Omental fat pad (tissue), 4 donors: ENCODE measurements at places on chromosomes 5 and 9.
A peak's percentile ranks its signal among the peaks of the same experiment; 100 is the strongest.

GRCh38 chr5:59103303-59103702, 520.4 kb downstream of the RAB3C start:
- no peak for DNase-seq

DNA sequence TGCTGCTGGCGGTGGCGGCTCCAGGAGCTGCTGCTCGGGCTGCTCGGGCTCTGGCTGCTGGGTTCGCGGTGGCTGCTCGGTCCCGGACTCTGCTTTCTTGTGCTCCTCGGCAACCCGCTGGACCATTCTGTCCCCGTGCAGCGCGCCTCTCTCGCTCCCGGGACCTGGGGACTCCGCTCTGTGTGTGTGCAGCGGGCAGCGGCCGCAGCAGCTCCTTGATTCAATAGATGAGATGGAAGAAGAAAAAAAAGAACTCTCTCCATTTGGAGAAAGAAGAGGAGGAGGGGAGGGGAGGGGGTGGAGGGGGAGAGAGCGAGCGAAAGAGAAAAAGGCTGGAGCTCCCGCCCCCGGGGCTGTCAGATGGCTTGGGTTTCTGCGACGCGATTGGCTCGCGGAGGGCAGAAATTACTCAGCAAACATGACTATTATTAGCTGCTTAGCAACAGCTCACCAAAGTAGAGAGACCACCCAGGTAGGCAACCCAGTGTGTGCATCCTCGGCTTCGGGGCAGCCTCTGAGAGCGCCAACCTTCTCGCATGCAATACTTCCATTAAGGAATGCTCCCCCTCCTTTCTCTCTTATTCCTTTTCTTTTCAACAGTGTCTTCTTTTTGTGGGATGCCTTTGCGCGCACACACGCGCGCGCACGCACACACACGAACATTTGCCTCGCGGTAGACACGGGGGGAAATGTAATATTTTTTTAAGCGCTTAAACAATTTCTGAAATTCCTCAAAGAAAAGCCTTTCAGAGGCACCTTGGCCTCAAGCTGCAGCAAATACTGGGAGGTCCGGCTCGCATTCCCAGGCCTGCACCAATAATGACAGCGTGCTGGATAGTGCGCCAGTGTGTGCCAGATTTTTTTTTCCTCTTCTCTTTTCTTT, 7.6 kb downstream of the PTCH1 start:
- DNase-seq: peak; percentile 64

DNA sequence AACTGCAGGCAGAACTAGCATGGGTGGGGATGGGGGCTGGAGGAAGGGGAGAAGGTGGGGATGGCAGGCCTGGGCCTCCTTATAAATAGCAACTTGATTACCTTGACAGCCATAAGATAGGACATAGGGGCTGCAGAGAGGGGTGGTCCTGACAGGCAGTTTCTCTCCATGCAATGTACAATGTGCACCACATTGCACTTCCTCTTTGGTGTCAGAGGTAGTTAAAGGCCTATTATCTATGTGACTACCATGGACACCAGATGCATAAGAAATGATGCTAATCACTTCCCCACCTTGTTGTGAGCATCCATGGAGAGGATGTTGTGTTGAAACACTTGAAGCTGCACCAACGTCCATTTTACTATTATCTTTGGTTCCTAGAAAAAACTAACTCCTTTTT, 20.2 kb upstream of the SUB1 start:
- no peak for DNase-seq

- no peak for DNase-seq
These were observed 454.3 kb downstream of the TLE1 start for GRCh38 chr9:81234924-81235610.

DNA sequence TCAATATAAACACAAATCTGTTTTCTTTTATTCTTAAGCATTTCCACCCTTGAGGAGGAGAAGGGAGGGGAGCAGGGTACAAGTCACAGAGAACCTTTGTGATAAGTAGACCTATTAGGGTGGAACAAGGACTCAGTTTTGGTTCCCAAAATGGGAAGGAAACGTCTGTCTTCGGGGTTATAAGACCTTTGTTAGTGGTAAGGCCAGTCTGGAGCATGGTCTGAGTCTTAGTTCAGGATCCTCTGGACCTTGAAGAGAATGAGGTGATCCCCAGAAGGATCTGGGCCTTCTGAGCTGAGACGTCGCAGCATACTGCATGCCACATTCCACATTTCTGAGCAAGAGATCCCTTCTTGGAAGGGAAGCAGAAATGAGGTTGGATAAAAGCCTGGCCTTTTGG, 37.2 kb downstream of the FAXDC2 start:
- no peak for DNase-seq

- DNase-seq: no peak
These were observed 33.0 kb downstream of the GADD45G start for GRCh38 chr9:89637787-89638186.
